Activated CD8-positive, alpha-beta memory T cell treated with anti-CD3 and anti-CD28 coated beads for 4 hours (primary cell): ENCODE measurements at places on chromosomes 16 and 17.

- no peak for DNase-seq
These were observed 10.5 kb downstream of the TIMM22 start for GRCh38 chr17:1007310-1008007.

DNA sequence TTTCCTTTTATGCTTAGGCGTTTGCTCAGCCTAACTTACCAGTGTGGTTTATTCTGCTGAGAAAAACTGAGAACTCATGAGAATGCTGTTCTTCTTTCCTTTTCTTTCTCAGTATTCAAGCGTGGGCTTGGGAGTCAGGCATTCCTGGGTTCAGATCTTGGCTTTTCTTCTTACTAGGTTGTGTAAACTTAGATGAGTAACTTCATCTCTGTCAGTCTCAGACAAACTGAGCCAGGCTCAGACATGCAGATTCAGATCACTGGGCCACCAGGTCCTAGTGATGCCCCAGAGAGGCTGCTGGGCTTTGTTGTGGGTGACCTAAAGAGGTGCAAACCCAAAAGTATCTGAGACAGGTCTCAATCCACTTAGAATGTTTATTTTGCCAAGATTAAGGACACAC lies 95.8 kb upstream of the MPHOSPH6 start:
- DNase-seq = no peak

GRCh38 chr17:36198831-36199465 lies 2.4 kb upstream of the CCL3L1 start:
- DNase-seq = no peak

DNA sequence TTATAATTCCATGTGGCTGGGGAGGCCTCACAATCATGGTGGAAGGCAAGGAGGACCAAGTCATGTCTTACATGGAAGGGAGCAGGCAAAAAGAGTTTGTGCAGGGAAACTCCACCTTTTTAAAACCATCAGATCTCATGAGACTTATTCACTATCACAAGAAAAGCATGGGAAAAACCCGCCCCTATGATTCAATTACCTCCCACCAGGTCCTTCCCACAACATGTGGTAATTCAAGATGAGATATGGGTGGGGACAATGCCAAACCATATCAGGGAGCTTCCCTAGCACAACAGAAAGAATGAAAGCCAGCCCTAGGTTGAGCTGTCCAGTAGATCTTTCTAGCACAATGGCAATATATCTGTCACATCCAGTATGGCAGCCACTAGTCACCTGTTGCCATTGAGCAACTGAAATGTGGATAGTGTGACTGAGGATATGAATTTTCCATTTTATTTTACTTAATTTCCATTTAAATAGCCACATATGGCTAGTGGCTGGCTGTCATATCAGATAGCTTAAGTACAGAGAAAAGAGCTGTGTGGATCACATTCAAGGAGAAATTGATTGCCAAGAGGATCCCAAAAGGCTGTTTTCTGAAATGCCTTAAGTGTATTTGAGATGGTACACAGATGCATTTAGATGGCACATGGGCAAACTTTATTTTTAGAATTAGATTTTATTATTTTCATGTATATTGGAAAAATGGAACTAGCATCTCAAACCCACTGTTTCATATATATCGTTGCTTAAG lies 273.0 kb downstream of the GRIN2A start:
- DNase-seq = no peak

DNA sequence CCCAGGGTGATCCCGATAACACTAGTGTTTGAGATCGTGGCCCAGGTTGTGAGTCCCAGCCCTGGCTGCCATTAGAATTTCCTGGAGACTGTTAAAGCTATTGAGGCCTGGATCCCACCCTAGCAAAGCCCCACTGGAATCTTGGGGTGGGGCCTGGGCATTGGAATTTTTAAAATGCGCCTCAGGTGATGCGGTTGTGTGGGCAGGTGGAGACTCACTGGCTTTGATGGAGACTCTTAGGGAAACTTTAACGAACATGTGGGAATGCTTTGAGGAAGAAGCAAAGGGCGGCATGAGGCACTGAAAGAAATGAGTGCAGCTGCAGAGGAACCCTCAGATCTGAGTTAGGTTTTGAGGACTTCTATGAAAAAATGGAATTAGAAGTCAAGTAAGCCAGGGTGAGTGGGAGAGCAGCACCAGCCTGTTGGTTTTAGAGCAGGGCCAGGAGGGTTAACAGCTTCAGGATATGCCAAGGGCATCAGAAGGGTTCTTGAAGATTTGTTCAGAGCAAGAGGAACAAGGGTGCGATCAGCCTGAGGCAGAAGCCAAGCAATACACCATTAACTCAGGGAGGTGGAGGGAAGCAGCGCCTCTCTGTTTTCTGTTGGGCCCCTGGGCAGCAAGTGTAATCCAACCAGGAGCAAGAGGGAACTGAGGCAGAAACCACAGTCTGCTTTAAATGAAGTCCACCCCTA lies 42.5 kb downstream of the KSR1 start:
- DNase-seq = no peak

DNA sequence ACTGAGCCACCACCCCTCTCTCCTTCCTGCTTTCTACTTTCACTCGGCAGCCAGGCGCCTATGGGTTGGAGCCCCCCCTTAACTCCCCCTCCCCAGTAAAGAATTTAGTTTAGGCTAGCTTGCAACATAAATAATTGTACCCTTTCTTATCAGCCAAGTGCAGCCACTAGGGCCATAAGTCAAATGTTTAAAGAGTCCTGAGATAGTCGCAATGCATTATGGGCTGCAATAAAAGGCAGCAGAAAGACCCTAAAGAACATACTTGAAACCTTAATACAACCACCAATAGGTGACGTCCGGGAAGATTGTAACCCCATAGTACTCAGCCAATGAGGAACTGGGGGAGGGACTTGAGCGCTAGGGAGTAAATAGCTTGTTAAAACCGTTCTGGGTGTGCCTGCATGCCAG lies 40.5 kb downstream of the C16orf82 start:
- DNase-seq = no peak

GRCh38 chr16:24286741-24287405 lies 30.7 kb downstream of the CACNG3 start:
- no peak for DNase-seq

GRCh38 chr16:73909529-73910035 lies 387.0 kb upstream of the PSMD7 start:
- no peak for DNase-seq

GRCh38 chr17:16439811-16440351 lies 24.5 kb downstream of the TRPV2 start:
- DNase-seq = no peak

DNA sequence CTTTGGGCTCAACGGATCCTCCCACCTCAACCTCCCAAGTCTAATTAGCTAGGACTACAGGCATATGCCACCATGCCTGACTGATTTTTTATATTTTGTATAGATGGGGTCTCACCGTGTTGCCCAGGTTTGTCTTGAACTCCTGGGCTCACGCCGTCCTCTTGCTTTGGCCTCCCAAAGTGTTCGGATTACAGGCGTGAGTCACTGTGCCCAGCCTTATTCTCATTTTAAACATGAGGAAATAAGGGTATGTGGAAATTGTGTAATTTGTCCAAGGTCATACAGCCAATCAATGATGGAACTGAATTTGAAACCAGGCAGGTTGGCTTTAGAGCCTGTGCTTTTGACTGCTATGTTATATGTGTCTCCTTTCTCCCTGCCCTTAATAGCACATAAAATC lies 27.4 kb upstream of the AQP8 start:
- DNase-seq = no peak

- DNase-seq = no peak
These were observed 23.6 kb downstream of the CENPV start for GRCh38 chr17:16329519-16330271.

DNA sequence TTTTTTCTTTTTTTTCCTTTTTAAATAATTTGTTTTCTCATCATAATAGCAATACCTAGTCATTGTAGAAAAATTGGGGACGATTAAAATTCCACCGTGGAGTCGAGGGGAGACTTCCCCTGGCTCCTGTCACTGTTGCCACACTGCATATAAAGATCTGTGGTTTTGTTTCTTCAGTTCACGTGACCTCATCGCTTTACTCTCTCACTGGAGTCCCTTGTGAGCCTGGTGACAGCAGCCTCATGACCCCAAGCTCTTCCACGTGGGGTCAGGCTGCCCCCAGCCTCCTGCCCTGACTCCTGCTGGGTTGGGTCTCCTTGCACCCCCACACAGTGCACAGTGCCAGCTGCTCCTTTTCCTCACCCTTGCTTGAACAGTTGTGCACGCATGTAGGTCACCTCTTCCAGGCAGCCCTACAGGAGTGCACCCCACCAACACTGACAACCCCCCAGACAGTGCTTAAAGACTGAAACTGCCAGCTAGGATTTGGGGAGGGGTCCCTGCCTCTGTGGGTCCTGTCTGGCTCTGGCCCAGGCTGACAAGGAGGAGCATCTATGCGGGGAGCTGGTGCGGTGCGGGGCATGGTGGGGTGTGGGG lies 7.3 kb upstream of the METRNL start:
- no peak for DNase-seq

GRCh38 chr16:27426423-27427408 lies 24.7 kb downstream of the IL21R start:
- peak; percentile 67 for DNase-seq

DNA sequence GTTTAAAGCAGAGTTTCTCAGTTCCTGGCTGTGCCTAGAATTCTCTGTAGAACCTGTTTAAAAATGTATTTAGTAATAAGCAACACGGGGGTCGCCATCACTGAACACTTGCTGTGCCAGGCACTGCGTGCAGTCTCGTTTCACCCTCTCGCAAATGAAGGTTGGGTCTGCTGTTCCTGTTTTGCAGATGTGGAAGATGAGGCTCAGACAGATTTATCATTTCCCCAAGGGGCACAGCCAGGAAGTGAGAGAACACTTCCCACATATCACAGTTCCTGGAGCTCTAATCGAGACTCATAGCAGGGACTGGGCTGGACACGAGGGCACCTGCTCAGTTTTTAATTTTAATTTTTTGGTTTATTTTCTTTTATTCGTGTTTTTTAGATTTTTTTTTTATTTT lies 122.7 kb downstream of the ABCC6 start:
- DNase-seq = no peak

DNA sequence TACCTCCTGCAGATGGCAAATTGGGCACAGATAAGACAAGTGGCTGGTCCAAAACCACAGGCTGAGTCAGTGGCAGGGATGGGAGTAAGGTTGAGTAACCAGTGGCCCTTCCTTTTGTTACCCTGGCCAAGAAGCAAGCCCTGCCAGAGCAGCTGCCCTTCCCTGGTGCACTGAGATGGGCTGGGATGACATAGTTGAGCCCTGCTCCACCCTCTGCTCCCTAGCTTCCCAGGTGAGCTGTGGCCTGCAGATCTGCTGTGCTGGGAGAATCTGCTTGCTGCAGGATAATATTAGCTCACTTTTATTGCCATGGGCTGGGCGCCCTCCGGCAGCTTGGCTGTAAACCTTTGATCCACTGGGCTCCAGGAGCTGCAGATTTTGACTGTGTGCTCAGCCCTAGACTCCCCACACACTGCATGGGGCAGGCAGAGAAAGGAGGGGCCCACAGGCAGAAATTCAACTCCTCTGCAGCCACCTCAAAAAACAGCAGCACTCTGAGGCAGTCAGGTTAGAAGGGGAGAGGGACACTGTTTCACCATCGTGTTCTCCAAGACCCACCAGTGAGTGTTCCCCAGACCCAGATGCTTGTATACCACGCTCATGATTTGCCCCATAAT lies 101.8 kb downstream of the CBLN1 start:
- DNase-seq = no peak

GRCh38 chr16:68289621-68290329 lies 21.0 kb downstream of the SLC7A6OS start:
- DNase-seq = no peak

GRCh38 chr16:6122401-6122800 lies 1024.8 kb upstream of the EEF2KMT start:
- no peak for DNase-seq

DNA sequence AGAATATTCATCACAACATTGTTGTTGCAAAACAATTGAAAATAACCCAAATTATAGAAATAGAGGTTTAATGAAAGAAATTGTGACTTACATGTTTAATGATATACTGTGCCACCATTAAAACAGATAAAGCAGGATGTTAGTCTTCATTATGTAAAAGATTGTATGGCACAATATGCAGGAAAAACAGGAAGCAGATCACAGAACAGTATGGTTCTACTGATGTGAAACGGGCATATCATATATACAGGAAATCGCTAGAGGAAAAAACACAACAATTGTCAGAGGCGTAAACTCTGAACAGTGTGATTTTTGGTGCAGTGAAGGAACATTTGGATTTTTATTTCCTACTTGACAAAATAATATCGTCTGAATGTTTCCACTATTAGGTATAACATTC lies 22.0 kb downstream of the OR3A1 start:
- DNase-seq = no peak

GRCh38 chr17:33895491-33895890 lies 359.6 kb upstream of the CCL2 start:
- no peak for DNase-seq

DNA sequence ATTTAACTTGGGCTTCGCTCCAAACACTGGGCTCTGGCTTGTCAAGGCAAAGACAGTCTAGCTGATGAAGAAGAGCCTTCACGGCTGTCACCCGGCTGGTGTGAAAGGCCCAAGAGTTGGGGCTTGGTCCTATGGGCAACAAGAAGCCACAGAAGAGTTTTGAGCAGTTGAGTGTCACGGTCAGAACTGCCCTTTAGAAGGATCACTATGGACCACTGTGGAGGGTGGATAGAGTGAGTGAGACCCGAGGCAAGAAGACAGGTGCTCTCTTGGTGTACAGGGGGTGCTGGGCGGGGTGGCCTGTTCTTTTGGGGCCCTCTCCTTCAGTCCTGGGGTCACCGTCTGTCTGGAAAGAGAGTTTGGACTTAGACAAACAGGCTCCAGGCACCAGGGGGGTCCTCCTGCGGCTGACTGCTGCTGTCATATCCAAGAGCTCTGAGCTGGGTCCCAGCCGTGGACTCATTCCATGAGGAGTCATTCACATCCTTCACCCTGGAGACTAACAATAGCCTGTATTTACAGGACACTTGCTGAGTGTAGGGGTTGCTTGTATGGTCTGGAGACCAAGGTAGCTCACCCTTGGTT lies 2.4 kb downstream of the PIMREG start:
- no peak for DNase-seq

- DNase-seq = no peak
These were observed 1.8 kb upstream of the HOXB8 start for GRCh38 chr17:48616717-48617470.

GRCh38 chr16:79627092-79627491 lies 26.6 kb upstream of the MAF start:
- no peak for DNase-seq

DNA sequence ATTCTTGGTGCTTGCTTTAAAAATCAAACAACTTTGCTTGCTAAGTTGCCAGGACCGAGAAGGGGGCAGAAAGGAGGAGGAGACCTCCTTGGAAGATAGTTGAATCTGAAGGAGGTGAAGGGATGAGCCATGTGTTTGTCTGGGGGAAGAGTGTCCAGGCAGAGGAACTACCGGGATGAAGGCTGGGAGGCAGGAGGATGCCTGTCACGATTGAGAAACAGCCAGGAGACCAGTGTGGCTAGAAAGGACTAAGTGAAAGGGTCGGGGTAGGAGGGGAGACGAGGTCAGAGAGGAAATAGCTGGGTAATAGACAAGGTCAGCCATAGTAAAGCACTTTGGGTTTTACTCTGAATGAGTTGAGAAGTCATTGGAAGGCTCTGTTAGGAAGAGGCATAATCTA lies 38.9 kb upstream of the CSNK2A2 start:
- no peak for DNase-seq
